ENCODE measurements at places on chromosomes 2 and 18. TPM values are rescaled to one million over a fixed set of nuclear protein-coding genes. Genes with fewer than 3 reads are reported as not detected.

The SLC30A3 gene
- not detected for total RNA-seq

The TXNL1 gene
- total RNA-seq = 56.3 TPM

The RGPD4 gene
- 0.17 TPM for total RNA-seq

The IL1A gene
- total RNA-seq = 27.4 TPM

The SERPINB4 gene
- 0.51 TPM for total RNA-seq

The MC4R gene
- total RNA-seq = not detected

- H3K27me3 ChIP-seq = no peaks in the 10 kb centered on the region
- no peak overlapping the region for H3K4me3 ChIP-seq
- DNase-seq = no peak
- H3K27ac ChIP-seq = no peak overlapping the region
Measured at GRCh38 chr18:46040033-46040746, 31.9 kb downstream of the PSTPIP2 start.

DNA sequence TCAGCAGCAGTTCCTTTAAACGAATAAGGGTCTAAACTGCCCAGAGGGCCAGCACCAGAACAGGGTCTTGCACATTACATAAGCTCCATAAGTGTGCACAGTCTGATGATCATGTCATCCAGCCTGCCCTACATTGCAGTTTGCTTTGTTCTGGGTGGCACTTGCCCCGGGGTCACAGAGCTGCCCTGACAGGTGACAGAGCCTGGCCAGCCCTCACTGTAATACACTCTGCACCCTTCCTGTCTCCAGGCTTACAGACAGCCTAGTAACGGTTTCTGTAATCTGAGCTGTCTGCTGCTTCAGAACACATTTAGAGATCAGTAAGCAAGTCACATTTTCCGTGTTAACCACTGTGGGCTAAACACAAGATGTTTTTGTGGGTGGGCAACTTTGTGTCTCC lies 213.3 kb downstream of the FAM210A start:
- no peaks in the 10 kb centered on the region for H3K36me3 ChIP-seq
- no peaks in the 10 kb centered on the region for H3K27me3 ChIP-seq
- no peak overlapping the region for H3K4me3 ChIP-seq

DNA sequence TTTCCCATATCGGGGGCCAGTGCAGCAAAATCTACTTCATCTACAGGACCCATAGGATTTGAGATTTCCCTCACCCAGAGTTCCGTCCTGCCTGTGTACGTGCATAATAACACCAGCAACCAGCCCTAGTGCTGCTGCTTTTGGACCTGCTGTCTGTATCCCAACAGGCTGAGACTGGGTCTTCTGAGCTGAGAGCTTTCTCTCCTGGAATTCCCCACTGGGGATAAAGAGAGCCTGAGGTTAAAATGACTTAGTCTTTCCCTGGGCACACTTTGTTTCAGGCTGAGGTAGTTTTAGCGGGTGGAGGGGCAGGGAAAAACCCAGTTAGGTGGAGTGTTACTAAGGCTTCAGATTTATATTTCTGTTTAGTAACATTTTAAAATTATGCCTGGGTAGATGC lies 62.5 kb downstream of the SERTAD2 start:
- no peak overlapping the region for H3K4me3 ChIP-seq
- H3K27ac ChIP-seq = no peak overlapping the region
- H3K36me3 ChIP-seq = no peaks in the 10 kb centered on the region
- DNase-seq = no peak

DNA sequence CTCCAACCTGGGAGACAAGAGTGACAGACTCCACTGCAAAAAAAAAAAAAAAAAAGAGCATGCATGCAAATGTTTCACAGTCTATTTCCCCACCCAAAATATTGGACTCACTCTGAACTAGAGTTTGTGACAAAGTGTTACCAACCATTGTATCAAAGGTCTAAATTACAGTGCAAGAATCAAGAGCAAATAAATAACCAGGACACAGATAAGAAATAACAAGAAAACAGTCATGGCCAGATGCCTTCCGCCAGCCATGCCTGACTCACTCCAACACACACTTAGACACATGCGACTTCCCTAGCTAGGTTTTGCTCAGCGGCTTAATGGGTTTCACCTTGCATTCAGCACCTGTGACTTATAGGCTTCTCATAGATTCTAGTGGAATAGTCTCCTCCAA lies 62.8 kb downstream of the CYB5A start:
- H3K27me3 ChIP-seq = no peaks in the 10 kb centered on the region
- DNase-seq = no peak
- no peaks in the 10 kb centered on the region for H3K36me3 ChIP-seq
- no peak overlapping the region for H3K4me3 ChIP-seq
- no peaks in the 10 kb centered on the region for H3K4me1 ChIP-seq
- H3K27ac ChIP-seq = no peak overlapping the region

- H3K4me1 ChIP-seq = no peaks in the 10 kb centered on the region
- H3K4me3 ChIP-seq = no peak overlapping the region
- no peaks in the 10 kb centered on the region for H3K36me3 ChIP-seq
- DNase-seq = no peak
- H3K27ac ChIP-seq = no peak overlapping the region
- no peaks in the 10 kb centered on the region for H3K27me3 ChIP-seq
Measured at GRCh38 chr18:12336171-12336613, 28.2 kb downstream of the TUBB6 start.

DNA sequence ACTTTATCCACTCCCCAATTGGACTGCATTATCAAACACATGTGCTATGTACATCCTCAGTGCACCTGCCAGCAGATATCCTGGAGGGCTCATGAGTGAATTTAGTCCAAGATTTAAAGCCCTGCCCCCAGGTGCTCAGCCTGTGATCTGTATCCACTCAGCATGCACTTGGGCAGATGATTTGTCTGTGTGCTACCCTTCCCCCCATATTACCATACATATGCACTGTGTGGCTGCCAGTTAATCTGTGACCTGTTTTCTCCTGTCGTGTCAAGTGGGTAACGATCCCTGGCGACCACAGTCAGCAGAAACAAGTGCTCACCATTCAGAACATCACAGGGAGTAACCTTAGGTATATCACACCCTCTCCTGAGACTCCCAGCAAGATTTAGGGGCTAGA lies 10.2 kb downstream of the NAGK start:
- H3K4me1 ChIP-seq = no peaks in the 10 kb centered on the region
- H3K27me3 ChIP-seq = no peaks in the 10 kb centered on the region
- no peak overlapping the region for H3K4me3 ChIP-seq
- DNase-seq = no peak
- no peaks in the 10 kb centered on the region for H3K36me3 ChIP-seq

GRCh38 chr2:151654085-151654484 lies 80.2 kb downstream of the NEB start:
- no peak for DNase-seq
- no peak overlapping the region for H3K4me3 ChIP-seq
- H3K4me1 ChIP-seq = no peaks in the 10 kb centered on the region
- H3K27ac ChIP-seq = no peak overlapping the region
- no peaks in the 10 kb centered on the region for H3K36me3 ChIP-seq

- H3K27me3 ChIP-seq = no peaks in the 10 kb centered on the region
- no peak overlapping the region for H3K27ac ChIP-seq
- no peaks in the 10 kb centered on the region for H3K4me1 ChIP-seq
- DNase-seq = no peak
- no peak overlapping the region for H3K4me3 ChIP-seq
- no peaks in the 10 kb centered on the region for H3K36me3 ChIP-seq
Measured at GRCh38 chr2:21251216-21251980, 127.6 kb downstream of the TDRD15 start.

GRCh38 chr2:74985978-74986609 lies 27.7 kb downstream of the POLE4 start:
- H3K4me1 ChIP-seq = no peaks in the 10 kb centered on the region
- H3K36me3 ChIP-seq = no peaks in the 10 kb centered on the region
- DNase-seq = no peak
- no peaks in the 10 kb centered on the region for H3K27me3 ChIP-seq
- no peak overlapping the region for H3K27ac ChIP-seq
- H3K4me3 ChIP-seq = no peak overlapping the region

DNA sequence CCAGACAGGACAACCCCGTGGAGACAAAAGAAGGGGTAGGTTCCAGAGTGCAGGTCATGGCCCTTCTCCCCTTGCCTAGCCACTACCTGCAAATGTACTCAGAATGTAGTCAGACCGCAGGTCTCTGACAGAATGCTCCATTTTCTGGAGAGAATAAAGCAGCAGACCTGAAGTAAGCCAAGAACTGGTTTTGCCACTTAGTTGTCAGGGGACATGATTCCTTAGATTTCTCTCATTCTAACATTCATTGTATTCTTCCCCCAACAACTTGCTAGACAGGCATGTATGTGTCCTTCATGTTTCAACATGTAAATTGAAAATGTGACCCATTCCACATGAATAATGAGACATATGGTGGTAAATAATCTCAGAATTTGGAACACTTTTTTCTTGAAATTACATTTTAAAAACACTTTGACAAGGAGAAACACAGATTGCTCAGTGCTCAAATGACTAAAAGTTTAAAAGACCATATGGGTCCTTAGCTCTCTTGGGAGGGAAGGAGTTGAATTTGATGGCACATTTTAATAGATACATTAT lies 142.4 kb downstream of the CCBE1 start:
- H3K36me3 ChIP-seq = no peaks in the 10 kb centered on the region
- H3K4me1 ChIP-seq = no peaks in the 10 kb centered on the region
- no peaks in the 10 kb centered on the region for H3K27me3 ChIP-seq
